B cell (primary cell): ENCODE measurements at places on chromosomes 7 and 10. TPM values are rescaled to one million over a fixed set of nuclear protein-coding genes. Genes with fewer than 3 reads are reported as not detected.

Gene NPFFR1
- not detected in 2 replicates for total RNA-seq

Gene GIMAP6
- 0.22 and 0.39 TPM in 2 replicates for total RNA-seq

Gene TCTN3
- 33.6 and 34.1 TPM in 2 replicates for total RNA-seq

Gene FAM25G
- not detected in 2 replicates for total RNA-seq
